ENCODE measurements at places on chromosomes 12 and 14.

DNA sequence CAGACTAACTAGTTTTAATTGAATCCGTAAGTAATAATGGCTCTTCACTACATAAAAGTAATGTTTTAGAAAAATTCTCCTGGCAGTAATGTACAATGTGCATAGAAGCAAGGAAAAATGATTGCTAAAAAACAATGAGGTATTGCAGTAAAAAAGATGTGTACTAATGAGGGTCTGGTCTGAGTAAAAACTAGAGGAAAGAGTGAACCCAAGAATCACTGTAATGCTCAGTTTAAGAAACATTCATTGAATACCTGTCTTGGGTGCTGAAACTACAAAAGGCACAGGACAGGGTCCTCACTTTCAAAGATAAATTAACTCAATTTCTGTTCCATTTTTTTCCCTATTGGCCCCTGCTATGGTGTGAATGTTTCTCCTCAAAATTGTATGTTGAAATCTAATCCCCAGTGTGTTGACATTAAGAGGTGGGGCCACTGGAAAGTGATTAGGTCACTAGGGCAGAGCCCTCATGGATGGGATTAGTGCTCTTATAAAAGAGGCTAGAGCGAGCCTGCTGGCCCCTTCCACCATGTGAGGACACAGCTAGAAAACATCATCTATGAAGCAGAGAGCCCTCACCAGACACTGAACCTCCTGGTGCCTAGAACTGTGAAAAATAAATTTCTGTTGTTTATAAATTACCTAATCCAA is 51.6 kb downstream of the RPS6KA5 start:
- DNase-seq: no peak

DNA sequence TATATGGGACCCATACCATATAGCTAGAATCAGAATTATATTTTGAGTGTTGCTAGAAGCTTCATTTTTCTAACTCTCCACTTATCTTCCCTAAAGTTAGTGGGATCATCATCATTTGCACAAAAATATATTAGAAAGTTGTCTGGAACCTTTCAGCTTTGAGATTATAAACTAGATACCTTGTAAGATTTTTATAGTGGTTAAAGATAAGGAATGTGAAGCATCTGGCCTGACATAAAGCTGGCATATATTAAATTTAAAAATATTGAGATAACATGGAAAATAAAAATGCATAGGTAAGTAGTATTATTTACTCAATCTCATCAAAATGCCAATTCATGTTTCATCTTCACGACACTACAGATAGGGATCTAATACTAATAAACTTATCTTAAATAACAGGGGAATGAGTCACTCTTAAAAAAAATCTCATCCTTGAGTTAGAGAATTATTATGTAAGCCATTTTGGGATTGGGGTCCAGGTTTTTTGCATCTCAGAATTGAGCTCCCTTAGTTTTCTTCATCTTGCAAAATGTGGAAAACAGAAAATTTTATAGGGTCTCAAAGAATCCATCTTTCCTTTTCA is 318.5 kb downstream of the KCNC2 start:
- DNase-seq: peak; percentile 44

DNA sequence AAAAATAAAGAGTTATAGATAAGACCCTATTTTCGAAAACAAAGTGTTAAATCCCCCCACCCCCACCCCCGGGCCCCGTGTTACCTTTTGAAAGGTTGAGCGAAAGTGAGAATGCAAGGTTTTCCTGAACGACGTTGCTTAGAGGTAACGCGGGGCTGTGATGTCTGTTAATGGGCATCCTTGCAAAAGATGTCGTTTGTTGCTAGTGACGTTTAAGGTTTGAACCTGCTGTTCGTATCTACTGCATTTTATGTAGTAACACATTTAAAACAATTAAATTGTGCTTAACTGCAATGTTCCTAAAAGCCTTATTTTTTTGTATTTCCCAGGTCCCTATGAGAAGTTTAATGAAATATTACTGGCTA is 1.2 kb downstream of the CPSF6 start:
- peak; percentile 46 for DNase-seq

DNA sequence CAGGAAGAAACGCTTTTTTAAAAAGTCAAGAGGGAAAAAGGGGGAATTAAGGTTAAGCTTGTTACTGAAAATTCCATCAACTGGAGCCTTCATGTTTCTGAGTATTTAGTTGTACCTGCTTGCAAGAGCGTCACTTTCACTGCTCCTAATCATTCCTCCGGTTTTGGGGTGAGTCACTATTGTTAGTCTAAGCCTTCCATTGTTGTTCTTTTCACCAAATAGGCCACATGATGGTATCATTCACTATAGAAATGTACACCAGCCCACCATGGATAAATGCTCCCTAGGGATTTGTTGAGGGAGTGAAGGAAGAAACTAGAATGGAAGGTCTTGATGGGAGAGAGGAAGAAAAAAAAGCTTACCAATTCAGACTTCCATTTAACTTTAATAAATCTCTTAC is 3.0 kb downstream of the IL22 start:
- DNase-seq: no peak

Measured in ELR (cell line).